ENCODE measurements at places on chromosomes 4 and X. TPM values are rescaled to one million over a fixed set of nuclear protein-coding genes. Genes with fewer than 3 reads are reported as not detected.

SHROOM3 gene
- 17.8 TPM for total RNA-seq

PRRG1 gene
- 6.4 TPM for total RNA-seq

NAA11 gene
- not detected for total RNA-seq

GATA1 gene
- total RNA-seq, result 0.31 TPM

GC gene
- 0.31 TPM for total RNA-seq

ITIH6 gene
- total RNA-seq, result not detected

All from occipital lobe (tissue), 3 donors.